ENCODE measurements at places on chromosomes 2 and 18.

DNA sequence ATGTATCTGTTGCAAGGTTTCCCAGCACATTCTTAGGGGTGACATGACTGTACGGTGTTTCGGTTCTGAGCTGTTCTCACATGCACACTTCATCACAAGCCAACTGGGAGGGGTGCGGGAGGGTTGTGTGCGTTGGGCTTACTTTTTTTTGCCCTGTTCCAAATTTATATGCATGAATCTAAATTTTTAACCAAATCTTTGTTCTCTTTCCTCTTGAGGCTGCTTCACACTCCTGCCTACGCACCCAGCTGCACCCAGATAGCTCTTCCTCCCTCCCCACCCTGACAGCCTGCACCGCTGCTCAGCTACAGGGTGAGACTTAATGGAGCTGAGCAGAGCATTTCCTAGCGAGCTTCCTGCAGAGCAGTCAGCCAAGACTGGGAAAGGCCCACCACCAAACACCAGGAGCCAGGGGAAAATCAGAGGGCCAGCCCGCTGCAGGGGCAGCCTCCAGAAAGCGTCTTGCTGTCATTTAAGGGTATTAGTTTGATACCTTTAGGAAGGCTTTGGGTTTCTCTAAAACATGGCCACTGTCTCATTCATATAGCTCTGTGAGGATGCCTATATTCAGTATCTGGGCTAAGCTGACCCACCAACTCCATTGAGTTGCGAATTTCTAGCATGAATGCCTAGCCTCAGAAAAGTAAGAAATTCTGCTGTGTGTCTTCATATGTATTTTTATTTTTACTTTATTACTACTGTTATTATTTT is 84.5 kb downstream of the POU3F3 start:
- DNase-seq = no peak

GRCh38 chr2:190343536-190344275 is at the start of gene INPP1:
INPP1 (plus strand) TSS chr2:190343589; CDS start chr2:190360103, 16,514 bp downstream.
- DNase-seq = peak; percentile 25

- no peak for DNase-seq
These were observed 11.9 kb upstream of the RPL31 start for GRCh38 chr2:100990166-100990565.

DNA sequence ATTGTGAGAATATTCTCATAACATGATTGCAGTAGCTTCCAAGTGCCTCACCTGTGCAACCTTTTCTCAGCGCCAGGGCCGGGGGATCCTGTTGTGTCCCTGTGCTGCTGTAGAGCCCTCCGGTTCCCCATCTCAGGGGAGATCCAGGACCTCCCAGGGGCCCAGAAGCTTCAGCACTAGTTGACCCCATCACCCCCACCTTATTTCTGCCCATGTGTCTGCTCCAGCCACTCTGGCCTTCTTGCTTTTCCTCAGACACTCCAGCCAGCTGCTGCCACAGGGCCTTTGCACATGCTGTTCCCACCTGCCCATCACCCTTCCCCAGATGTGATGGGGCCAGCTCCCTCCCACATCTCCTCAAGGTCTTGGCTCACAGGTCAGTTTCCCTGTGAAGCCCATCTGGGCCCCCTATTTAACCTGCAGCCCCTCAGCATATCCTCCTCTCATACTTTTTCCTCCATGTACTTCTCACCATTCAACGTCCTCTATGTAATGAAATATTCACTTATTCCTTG is 226.5 kb downstream of the SEPTIN10 start:
- no peak for DNase-seq

DNA sequence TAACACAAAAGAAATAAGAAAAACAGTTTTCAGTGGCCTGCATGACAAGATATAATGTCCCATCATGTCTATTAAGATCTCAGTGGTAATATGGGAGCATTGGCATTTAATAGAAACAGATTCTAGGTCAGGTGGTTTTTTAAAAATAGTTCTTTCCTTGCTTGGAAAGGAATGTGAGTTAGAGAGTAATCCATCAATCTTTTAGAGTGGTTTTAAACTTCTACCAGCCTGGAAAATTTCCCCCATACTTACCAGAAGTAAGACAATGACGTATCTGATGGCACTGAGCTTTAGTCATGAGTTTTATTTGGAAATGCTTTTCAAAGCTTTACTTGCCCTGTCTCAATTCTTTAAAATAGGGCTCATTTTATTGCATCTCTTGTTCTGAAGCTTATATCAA is 441.7 kb upstream of the SMIM21 start:
- no peak for DNase-seq

- no peak for DNase-seq
These were observed 19.1 kb upstream of the MC4R start for GRCh38 chr18:60391571-60392226.

DNA sequence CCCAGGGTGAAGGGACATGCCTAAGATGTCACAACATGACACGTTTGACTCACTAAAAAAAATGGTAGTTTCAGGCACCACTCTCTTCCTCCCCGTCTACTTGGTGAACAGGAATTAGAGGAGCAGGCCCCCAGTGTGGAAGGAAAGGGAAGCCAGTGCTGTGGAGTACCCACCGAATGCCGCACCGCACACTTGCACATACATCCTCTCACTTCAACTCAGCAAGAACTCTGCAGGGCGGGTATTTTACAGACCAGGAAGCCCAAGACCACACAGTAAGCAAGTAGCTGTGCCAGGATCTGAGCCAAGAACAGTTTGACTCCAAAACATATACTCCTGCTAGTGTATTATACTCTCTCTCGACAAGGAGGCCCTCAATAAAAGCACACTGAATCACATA is 69.8 kb downstream of the BCL2 start:
- DNase-seq = no peak

GRCh38 chr2:135256531-135257260 is 204.6 kb downstream of the RAB3GAP1 start:
- no peak for DNase-seq

GRCh38 chr2:102355526-102356380 is at the start of gene IL18R1:
IL18R1 (plus strand) TSS chr2:102355796; CDS start chr2:102362661, 6,865 bp downstream.
- peak; percentile 56 for DNase-seq

DNA sequence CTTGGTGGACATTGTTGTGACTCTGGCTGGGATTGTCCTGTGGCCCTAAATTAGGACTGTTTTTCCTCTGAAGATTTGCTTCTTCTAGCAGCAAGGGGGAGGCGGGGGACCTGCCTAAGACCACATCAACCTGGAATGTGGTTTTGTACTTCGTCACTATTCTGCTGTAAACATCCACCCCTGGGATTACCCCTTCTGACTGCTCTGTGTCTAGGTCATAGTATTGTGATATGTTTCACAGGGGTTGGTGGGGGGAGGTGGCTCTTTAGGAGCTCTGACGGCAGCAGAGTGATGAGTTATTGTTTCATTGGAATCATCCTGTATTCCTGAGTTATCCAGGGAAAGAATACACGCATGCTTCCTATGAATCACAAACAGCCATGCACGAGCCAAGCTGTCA is 226.4 kb upstream of the MYT1L start:
- DNase-seq = no peak

DNA sequence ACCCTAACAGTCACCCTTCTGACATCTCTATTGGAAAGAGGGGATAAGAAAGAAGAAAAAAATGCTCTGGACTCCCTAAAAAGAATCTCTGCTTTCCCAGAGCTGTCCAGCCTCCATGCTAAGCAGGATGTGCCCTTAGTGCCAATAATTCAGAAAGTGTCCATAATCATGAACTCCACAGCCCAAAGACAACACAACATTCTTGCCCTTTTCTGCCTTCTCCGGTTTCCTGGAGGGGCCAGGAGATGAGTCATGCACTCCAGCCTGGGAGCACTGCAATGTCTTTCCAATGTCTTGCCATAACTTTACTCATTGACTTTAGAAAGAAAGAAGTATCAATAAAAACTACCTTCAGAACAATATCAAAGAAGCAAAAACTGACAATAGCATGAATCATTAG is 44.0 kb downstream of the KLF7 start:
- DNase-seq = no peak

DNA sequence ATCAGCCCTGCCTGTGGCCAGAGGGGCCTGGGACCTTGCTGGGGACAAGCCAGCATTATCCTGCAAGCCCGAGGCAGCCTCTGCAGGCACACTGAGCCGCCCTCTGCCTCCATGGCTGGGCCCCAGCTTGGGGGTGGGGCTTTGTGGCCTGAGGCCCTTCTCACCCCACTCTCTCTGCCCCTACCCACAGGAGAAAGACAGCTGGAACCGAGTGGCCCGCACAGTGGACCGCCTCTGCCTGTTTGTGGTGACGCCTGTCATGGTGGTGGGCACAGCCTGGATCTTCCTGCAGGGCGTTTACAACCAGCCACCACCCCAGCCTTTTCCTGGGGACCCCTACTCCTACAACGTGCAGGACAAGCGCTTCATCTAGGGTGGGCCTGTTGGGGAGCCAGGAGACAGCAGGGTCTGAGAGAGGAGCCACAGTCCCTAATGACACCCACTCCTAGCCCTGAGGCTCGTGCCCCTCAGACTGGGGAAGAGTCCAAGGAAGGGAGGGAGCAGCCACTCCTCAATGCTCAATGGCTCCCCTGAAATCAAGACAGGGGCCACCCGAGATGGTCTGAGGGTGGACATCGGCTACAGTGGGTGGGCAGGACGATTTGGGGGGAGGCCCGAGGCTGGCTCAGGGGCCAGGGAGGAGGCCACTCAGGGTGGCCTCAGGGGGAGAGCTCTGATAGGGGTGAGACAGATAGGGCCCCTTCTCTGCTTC is 4.4 kb upstream of the CHRNG start:
- DNase-seq = no peak

DNA sequence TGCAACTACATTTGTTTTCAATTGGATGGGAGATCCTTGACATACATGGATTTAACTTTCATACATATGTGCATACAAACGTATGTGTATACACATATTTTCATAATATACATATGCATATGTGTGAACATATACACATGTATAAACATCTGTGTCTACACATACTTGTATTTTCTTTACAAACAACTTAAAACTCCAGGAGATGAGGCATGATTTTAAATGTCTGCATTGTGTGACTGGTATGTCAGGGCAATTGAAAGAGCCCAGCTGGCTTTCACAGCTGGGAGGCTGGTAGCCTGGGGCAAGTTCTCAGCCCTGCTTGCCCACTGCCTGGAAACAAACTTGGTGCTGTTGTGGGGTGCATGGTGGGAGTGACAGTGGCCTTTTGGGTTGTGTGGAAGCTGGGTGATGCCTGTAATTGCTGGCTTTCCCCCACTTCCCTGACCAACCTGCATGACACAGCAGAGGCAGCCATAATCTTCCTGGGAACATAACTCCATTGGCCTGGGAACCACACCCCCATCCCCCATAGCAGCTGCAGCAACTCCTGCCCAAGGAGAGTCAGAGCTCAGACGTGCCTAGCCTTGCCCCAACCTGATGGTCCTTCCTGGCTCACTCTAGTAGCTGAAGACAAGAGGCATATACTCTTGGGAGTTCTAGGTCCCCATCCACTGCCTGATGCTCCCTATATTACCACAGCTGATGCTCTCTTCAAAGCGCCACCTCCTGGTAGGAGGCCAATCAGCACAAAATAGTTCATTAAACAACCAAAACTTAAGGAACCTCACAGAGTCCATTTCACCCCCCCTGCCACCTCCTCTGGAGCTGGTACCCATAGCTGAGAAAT is 158.3 kb downstream of the CERS6 start:
- DNase-seq = no peak

- DNase-seq = peak; percentile 34
These were observed 58.5 kb upstream of the COPS8 start for GRCh38 chr2:237026981-237027711.

- no peak for DNase-seq
These were observed 179.9 kb upstream of the MSH6 start for GRCh38 chr2:47602996-47603395.

- no peak for DNase-seq
These were observed 119.8 kb downstream of the EIPR1 start for GRCh38 chr2:3257826-3258225.

- no peak for DNase-seq
These were observed 446 bp upstream of the COPS7B start for GRCh38 chr2:231785822-231786176.

DNA sequence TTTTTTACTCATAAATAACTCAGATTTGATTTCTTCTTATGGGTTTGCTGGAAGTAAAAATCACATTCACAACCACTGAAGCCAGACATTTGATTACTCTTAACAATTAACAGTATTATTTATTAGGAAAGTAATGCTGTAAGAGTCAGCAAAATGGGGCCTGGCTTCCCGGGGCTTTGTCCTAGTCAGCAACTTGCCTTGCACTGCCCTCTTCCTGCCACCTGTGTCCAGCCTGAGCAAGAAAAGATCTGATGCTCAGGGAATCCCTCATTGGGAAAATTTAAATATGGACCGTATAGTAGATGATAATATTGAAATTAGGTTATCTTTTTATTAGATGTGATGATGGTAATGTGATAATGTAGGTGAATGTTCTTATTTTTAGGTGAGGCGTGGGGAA is 30.8 kb upstream of the ACYP2 start:
- DNase-seq = no peak

- no peak for DNase-seq
These were observed 154.1 kb upstream of the BOD1L2 start for GRCh38 chr18:56992777-56993176.

DNA sequence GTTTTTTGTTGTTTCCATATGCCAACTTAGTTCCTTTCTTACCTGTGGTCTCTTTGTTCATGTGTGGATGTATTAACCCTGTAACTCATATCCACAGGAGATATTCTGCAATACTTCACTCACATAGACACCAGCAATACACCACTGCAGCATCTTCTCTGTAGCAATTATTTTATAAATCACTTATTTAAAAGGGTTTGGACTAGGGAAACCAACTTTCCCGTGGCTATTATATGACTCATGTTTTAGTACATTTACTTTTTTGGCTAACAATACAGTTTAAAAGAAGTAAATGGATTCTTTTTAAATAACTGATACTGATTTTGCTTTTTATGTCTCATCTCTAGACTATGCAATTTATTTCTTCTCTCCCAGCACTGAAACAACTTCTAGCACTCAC is 488.9 kb downstream of the MBD2 start:
- DNase-seq = no peak

DNA sequence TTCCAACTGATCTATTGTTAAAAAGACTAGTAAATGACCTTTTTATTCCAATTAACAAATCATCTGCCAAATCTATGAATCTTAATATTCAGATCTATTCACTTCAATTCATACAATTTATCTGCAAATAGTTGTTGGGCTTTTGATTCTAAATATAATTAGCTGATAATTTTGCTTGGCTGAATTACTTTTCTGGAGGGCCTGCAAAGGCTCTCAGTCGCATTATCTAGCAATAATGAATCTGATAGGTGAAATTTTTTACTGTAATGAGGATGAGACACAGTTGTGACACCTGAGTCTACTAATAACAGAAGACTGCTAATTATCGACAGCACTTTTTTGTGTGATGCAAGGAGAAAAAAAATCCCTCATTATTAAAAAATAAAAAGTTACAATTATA is 565.1 kb downstream of the ZEB2 start:
- DNase-seq = no peak

Measured in T-helper 9 cell (primary cell).